Muscle of back (tissue), 13 donors: ENCODE measurements at places on chromosomes 6 and 20. TPM values are rescaled to one million over a fixed set of nuclear protein-coding genes. Genes with fewer than 3 reads are reported as not detected.

GPLD1 gene
- 1.3 TPM for polyA plus RNA-seq

WFDC11 gene
- polyA plus RNA-seq = not detected

DNA sequence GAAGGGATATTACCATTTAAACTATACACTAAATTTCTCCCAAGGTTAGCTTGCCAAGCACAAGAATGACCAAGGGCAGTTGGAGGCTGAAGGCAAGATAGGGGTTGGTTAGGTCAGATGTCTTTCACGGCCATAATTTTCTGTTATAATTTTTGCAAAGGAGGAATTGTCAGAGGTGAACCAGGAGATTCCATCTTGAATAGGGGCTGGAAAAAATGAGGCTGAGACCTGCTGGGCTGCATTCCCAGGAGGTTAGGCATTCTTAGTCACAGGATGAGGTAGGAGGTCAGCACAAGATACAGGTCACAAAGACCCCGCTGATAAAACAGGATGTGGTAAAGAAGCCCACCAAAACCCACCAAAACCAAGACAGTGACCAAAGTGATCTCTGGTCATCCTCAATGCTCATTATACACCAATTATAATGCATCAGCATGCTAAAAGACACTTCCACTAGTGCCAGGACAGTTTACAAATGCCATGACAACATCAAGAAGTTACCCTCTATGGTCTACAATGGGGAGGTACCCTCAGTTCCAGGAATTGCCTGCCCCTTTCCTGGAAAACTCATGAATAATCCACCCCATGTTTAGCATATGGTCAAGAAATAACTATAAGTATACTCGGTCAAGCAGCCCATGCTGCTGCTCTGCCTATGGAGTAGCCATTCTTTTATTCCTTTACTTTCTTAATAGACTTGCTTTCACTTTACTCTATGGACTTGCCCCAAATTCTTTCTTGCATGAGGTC is 371.8 kb upstream of the SULF2 start:
- no peak for DNase-seq

GRCh38 chr6:7723554-7723953 is 2.3 kb upstream of the BMP6 start:
- no peak for DNase-seq

DNA sequence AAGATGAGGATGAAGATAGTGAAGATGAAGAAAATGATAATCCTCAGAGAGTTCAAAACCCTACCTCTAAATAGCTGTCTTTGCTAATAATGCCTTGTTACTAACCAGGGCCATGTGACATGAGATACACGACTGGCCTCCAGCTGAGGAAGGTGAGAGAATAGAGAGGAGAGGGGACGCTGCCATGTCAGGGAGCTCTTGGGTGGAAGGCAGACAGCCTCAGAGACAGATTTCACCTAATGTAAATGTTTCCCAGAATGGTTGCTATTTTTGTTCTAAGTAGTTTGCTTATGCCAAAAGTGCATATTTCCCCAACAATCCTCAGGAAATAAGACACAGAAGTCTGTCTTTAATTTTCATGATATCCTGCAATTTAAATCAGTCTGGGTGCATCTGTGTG is 138.4 kb downstream of the ELOVL4 start:
- no peak for DNase-seq

DNA sequence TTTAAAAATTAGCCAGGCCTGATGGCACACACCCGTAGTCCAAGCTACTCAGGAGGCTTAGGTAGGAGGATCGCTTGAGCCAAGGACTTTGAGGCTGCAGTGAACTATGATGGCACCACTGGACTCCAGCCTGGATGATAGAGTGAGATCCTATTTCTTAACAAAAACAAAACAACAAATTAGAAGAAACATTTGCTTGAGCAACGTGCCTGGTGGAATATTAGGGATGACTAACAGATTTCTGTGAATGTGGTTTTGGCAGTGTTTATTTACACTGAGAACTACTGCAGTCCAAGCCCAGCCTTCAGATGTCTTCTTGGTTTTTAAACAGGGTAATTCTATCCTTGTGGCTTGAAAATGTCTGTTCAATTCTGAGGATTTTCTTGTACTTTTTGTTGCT is 9.2 kb downstream of the PPP1R3G start:
- peak; percentile 62 for DNase-seq

GRCh38 chr6:14058029-14058695 is 59.4 kb upstream of the CD83 start:
- no peak for DNase-seq

DNA sequence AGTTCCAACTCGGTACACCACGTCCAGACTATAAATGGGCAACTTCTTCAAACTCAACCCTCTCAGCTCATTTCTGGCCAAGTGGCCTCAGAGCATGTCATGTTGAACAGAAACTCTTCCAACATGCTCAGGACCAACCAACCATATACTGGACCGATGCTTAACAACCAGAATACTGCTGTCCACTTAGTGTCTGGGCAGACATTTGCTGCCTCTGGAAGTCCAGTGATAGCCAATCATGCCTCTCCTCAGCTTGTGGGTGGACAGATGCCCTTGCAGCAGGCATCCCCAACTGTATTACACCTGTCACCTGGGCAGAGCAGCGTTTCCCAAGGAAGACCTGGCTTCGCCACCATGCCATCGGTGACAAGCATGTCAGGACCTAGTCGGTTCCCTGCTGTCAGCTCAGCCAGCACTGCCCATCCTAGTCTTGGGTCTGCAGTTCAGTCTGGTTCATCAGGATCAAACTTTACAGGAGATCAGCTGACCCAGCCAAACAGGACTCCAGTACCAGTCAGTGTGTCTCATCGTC is 47.8 kb downstream of the BICRAL start:
- no peak for DNase-seq
